ENCODE measurements at places on chromosomes 12 and 14.

GRCh38 chr14:93266127-93266526 is 59.1 kb downstream of the UBR7 start:
- DNase-seq = no peak

- no peak for DNase-seq
Measured at GRCh38 chr14:91311284-91311662, 66.8 kb upstream of the GPR68 start.

- no peak for DNase-seq
Measured at GRCh38 chr12:34398366-34398705, 376.0 kb downstream of the ALG10 start.

DNA sequence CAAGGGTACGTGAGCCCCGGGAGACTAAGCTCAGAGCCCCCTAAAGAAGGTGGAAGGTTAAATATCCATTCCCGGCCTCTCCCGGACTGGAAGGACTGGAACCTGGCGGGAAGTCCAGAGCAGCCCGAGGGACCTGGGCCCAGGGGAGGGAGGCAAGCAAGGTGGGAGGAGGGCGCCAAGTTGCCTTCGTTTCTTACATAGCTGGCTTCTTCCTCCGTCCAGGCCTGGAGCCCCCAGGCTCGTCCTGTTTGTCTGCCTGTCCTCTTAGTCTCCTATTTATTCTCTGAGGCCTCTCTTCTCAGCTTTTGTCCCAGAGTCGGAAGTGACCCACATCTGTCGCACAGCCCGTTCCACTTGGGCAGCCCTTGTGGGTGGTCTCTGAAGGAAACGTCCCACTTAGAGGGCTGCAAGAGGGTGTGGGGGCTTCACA is 745 bp downstream of the PCK2 start:
- DNase-seq = no peak

GRCh38 chr12:13536219-13536910 is 339.8 kb downstream of the EMP1 start:
- no peak for DNase-seq

GRCh38 chr12:112798048-112798760 is 6.7 kb downstream of the RPH3A start:
- no peak for DNase-seq

DNA sequence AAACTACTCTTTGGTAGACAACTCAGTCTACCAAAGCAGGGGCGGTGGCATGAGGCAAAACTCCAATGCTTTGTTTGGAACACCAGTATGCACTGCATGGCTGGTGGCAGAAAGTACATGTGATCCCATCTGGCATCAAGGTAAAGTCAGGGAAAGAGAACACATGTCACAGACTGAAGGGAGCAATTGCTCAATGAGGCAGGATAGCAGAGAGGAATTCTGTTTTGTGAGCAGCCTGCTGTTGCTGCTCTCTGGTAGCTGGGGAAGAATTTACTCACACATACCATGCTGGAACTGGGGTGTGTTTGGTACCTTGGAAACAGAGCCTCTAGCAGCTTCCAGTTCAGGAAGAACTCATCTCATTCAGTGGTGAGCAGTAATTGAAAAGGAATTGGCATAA is 84.8 kb downstream of the HELB start:
- no peak for DNase-seq

GRCh38 chr12:41212625-41213024 is 24.5 kb downstream of the PDZRN4 start:
- DNase-seq = no peak

DNA sequence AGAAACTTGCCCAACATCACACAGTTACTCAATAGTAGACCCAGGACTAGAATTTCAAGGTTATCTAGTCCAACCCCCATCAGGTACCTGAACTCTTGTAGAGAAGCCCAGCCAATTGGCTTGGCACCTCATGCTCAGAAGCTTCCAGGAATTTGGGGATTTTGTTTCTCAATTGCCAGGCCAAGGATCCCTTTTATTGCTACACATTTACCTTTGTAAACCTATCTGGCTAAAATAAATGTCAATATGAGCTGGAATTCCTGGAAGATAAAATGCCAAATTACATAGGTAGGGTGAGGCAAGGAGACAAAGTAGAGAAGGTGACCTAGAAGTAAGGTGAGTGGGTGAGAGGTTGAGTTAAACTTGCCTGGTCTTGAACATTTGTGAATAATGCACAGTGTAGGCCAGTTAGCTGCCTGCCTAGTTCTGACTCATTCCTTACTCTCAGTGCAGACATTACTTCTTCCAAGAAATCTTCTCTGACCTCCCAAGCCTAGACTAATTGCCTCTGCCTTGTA is 36.3 kb downstream of the SDR9C7 start:
- DNase-seq = no peak

DNA sequence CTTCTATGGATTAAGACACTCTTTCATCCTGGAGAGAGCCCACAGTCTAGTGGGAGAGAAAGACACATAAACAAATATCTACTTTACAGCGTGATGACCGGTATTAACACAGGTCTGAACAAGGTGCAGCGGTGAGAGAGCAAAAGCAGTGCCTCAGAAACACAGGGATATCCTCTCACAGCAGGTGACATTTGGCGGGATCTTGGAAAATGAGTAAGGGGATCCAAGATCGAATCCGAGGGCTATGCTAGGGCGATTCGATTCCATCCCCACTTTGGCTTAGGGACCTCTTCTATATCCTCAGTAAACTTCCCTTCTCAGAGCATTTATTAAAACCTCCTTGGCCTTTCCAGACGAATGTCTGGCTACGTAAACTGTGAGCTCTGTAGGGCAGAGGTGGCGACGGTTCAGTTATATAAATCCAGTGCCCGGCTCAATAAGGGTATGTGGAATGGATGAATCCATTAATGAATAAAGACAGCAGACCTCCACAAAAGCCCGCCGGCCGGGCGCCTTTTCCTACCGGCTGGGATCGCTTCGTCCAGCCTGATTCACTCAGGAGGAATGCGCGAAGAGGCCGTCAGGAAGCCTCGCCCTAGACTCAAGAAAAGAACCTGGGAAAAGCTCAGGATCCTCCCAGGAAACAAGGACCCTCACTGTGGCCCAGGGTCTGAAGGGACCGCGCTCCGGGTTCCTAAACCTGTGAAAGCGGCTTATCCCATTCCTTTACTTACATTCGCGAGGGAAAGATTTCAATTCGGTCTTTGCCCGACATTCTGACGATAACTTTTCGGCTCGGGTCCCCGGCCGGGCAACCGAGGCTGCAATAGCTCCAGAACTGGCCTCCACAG is 455 bp downstream of the ATP6V1D start:
- DNase-seq = no peak

DNA sequence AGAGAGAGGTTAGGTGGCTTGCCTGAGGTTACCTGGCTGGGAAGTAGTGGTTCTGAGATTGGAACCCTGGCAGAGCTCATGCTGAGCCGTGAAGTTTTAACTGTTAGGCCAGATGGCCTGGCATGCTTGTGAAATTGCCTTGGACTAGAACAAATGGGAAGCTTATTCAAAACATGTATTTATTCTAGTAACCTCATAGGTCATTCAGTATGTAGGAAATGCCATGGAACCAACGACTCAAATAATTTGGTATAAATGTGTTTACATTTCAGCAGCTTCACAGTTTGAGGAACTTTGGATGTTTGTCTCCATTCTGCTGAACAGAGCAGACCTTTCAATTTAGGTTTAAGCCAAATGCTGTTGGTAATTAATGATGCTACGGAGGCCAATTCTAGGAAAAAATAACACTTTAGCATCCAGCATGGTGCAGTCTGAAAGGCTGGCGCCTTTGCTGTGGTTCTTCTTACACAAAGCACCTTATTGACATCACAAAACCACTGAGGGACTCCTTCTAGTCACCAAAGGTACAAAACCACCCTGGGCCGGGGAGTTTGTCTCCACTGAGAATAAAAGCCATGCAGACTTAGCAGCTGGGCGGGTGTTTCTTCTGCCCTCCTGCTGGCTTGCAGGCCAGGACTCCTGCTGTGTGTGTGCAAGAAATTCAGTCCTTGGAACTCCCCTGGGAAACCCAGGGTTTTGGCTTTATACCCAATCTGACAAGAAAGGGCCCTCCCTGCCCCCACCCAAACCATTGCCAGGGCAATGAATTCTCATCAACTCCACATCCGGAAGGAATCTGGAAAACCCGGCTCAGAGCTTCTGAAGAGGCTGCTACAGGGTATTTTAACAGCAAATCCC is 64.2 kb downstream of the ELK3 start:
- DNase-seq = no peak

GRCh38 chr12:6380141-6381121 is 3.5 kb upstream of the LTBR start:
- DNase-seq = no peak

DNA sequence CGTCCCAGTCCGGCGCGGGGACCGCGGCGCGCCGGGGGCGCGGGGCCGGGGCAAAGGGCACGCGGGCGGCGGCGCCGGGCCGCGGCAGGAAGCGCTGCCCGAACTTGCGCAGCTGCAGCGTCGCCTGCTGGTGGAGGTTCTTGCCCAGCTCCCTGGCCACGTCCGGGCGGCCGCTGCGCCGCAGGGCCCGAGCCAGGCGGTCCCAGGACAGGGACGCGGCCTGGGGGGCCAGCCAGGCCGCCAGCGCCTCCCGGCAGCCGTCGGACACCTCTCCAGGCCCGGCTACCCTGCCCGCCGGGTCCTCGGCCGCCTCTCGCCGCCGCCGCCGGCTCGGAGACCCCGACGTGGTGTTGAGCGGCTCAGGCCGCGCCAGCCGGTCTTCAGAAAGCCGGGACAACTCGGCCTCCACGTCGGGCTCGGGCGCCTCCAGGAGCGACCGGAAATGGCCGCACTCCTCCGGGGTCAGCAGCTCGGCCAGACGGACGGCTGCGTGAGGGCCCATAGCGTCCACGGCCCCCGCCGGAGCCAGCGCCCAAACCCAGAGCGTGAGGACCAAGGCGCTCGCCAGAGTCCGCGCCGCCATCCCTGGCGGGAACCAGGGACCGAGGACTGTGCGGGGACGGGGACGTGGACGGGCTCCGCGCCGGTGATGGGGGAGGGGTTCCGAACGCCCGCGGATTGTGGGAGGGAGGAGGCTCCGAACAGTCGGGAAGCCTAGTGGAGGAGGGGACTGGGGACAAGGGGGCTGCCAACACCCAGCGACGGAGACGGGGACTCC is 34.0 kb downstream of the FIGNL2 start:
- DNase-seq = peak; percentile 48

DNA sequence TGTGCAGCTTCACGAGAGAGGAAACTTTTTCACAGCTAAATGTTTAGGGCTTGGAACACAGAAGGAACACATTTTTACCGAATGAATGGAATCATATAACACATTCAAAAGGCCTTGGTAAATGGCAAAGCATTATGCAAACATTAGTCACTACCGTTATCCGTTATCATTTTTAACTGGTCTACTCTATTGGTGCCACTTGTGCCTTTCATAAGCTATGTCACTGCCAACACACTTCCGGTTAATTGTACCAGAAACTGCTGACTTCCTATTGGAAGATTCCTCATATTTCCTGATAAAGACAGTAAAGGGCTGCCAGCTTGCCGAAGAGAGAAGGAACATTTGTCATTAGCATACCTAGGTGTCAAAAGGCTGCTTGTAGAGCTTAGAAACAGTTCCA is 169.2 kb downstream of the APAF1 start:
- no peak for DNase-seq

DNA sequence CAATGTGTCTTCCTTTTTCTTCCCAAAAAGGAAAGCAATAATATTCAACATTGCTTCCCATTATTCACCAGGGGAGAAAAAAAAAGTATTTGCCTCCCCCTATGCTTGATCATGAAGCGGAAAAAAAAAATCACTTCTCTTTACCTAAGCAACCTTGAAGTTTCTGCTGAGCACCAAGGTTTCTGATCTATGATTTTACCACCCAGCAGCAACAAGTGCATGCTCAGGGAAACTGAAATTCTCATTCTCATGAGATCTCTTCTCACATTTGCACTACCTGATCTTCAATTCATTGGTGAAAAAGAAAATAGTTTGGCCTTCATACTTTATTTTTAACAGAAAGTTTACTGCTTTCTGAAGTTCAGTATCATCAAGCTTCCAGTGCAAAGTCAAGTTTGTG is 125.8 kb downstream of the ARMH4 start:
- DNase-seq = no peak

DNA sequence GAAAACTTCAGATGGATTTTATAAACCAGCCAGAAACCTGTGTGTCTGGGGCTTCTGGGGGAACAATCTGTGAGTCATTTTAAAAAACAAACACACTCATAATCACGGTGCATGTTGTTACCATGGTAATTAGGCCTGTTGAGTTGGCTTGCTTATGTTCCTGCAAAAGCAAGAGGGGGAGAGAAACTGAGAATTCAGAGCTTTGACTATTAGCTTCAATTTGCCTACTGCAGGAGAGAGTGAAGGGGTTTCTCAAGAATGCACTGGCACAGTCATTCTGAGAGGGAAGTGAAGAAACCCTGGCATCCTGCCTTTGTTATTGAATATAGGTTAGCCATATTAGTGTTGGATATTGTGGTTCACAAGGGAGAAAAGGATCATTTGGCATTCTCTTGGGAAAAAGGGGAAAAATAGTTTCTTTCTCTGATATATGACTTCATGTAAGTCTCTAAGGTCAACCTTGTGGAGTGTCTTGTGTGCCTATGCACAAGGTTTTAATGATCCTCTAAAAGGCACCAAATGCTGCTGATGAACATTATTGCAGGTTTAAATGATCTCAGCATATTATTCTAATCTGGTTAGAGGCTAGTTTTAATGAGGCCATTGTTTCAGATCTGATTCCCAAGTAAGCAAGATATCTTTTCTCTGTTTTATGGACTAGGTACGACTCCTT is 12.9 kb downstream of the GNG2 start:
- DNase-seq = no peak

- no peak for DNase-seq
Measured at GRCh38 chr14:76916040-76916715, 90.0 kb downstream of the LRRC74A start.

GRCh38 chr12:113333877-113334785 is 778 bp downstream of the SLC8B1 start:
- no peak for DNase-seq

GRCh38 chr12:51751661-51752060 is 96.9 kb downstream of the FIGNL2 start:
- DNase-seq = no peak

DNA sequence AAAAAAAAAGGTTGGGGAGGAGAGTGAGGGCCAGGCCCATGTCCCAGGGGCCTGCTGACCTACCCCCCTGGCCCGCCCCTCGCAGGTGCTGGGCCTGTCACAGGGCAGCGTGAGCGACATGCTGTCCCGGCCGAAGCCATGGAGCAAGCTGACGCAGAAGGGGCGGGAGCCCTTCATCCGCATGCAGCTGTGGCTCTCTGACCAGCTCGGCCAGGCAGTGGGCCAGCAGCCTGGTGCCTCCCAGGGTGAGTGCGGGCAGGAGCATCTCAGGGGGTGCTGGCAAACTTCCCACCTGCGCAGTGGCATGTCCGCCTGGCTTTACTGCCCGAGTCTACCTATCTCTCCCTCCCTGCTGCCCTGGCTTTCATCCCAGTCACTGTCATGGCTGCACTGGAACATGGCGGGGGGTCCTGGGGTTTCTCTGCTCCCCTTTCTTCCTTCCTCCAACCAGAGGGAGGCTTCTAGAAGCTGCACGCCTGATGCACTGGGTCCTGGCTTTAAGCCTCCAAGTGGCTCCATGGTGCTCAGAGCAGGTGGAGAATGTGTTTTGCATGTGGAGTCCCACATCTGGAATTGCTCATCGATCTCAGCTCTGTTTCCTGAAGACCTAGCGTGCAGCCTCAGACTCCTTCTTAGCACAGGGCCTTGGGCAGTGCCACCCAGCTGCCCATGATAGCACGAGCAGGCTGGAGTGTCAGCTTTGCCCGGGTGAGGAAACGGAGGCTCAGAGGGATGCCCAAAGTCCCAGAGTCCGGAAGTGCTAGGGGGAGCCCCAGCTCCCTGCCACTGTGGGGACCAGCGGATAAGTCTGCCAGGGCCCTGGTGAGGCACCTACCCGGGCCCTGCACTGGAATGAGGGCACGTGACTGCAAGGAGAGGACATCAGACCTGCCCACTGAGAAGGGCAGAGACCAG is 46.3 kb downstream of the PHETA1 start:
- no peak for DNase-seq

- DNase-seq = no peak
Measured at GRCh38 chr12:89674326-89674942, 34.2 kb downstream of the ATP2B1 start.

Data from stimulated activated CD4-positive, alpha-beta T cell treated with anti-CD3 and anti-CD28 coated beads, Interleukin-12 subunit alpha, Interleukin-12 subunit beta, amount 100 ng/mL, for 24 hours (primary cell).